NCI-H345 (cell line): ENCODE measurements at places on chromosomes 2 and 18.

- DNase-seq: no peak
These were observed 117.3 kb downstream of the THADA start for GRCh38 chr2:43478412-43479086.

GRCh38 chr18:46484971-46485370 lies 172.0 kb downstream of the LOXHD1 start:
- no peak for DNase-seq

DNA sequence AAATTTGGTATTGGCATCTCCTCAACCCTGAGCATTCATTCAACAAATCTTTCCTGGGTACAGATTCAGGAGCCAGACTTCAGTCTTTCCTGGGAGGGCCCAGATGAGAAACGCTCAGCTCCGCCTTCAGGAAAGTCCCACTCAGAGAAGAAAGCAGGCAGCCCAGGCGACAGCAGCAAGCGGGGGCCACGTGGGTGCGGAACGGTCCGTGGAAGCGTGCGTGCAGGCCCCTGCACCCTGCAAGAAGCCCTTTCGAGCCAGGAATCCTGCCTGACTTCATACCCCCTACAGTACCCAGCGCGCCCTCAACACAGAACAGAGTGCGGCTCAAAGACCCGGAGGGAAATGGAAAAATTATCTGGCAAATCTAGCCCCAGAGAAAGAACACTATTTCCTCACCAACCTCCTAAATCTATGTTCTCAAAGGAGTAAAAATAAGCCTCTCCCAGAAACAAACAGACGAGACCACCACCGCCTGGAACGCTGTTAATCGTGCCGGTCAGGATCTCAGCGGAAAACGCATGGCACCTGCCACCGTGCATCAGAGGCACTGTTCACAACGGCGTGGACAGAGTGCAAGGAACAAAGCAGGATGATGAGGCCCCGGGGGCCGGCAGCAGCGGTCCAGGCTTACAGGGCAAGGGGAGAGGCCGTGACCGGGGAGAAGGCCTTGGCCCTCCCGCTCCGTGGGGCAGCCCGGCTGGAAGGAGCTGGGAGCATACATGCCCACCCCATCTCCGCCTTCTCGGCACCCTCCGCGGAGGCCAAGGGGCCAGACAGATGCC lies 318.3 kb downstream of the EIPR1 start:
- DNase-seq: no peak

DNA sequence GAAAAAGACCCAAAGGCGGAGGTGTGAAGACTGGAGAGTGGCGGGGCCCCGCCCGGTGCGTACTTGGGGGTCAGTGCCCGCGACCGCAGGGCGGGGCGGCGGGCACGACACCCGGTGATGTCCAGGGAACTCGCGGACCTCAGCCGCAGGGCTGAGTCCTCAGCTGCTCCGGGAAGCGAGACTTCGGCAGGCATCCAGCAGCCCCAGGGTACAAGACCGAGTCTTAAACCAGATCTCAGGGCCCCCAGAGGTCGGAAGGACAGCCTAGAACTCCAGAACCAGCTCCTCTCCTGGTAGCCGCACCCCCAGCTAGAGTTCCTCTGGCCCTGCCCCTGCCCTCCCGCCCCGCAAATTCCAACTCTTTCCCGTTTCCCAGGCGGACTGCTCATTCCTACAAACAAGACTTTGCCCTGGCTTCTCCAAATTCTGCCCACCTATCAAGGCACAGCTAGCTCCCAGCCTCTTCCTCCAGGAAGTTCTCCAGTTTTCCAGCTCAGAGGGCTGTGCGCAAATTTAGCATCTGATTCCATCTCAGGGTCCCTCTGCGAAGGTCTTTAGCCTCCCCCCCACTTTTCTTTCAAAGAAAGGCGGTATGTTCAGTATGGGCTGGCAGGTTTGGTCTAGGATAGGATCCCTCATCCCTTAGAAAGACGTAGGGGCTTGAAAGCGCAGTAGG lies 26.0 kb upstream of the NOTO start:
- DNase-seq: no peak

DNA sequence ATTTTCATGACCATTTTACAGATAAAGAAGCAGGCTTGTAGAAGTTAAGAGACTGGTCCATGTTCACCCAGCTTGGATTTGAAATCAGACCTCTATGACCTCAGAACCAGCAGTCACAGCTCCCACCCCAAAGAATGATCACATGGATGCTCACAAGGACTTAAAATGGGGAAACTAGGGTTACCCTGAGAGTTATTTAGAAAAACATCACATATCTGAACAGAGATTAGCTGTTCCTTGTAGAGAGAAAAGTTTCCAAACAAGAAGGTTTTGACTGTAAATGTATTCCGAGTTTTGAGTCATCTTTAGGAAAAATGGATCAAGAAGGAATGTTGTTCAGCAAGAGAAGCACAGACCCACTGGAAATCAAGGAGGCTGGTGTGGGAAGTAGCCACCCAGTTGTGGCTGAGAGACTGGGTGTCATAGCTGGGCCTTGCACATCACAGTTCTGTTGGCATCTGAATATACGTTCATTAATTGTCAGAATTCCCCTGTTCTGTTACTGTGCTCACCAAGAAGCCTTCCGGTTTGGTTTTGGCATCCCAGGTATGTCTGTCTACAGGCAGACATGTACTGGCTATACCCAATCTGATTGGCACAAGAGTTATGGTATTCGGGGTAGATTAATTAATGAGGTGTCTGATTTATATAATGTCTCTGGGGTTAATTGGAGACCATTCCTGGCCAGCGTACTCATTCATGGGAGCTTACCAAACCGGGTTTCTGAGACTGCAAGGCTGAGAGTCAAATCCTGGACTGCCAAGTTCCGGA lies 371.8 kb upstream of the SLC14A2 start:
- no peak for DNase-seq

GRCh38 chr2:33267043-33267442 lies 209.4 kb upstream of the RASGRP3 start:
- DNase-seq: no peak

- DNase-seq: no peak
These were observed 57.1 kb downstream of the OXER1 start for GRCh38 chr2:42706836-42707235.

- no peak for DNase-seq
These were observed 758.4 kb upstream of the GCFC2 start for GRCh38 chr2:76469066-76469465.

DNA sequence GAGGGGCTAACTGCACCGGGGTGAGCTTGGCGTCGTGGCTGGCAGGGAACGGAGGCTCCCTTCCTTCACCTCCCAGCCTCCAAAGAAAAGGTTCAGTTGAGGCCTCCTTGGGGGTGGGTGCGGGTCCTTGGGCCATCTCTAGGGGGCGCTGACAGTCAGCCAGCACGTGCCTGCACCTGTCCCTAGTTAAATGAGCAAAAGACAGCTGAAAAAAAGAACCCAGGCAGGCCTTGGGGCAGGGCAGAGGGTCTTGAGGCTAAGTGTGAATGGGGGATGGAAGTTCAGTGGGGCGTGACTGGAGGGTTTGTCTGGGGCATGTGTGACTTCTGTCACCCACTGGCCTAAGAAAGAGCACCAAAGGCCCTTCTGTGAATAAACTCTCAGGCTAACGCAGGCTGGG lies 56.4 kb downstream of the ZFP36L2 start:
- no peak for DNase-seq

GRCh38 chr18:62479574-62479973 lies 43.3 kb upstream of the ZCCHC2 start:
- DNase-seq: no peak

GRCh38 chr2:16336491-16336890 lies 329.1 kb downstream of the CYRIA start:
- no peak for DNase-seq

GRCh38 chr18:59712311-59712710 lies 15.1 kb upstream of the CCBE1 start:
- no peak for DNase-seq

DNA sequence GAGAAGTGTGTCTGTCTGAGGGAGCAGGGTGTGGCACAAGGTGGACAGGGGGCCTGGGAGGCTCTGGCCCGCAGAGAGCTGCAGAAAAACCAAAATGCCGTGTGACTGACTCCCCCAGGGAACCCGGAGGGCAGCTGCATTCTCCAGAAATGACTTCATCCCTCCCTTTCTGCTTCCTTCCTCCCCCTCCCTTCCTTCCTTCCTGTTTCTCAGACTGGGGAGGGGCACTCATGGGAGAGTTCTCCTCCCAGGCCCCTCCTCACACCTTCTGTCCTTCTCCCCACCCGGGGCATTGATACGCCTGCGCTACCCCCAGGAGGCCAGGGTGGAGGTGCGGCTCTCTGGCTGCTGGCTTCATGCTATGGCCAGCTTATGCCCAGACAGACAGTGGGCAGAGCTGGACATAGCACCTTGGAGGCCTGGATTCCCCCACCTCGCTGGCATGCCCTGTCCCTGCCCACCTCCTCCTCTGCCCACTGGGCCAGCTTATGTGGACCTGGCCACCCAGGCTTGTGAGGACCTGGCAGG lies 8.2 kb upstream of the GPR17 start:
- no peak for DNase-seq

GRCh38 chr18:58858591-58859468 lies 5.8 kb upstream of the ZNF532 start:
- DNase-seq: no peak

GRCh38 chr2:57549642-57550102 lies 496.9 kb upstream of the VRK2 start:
- DNase-seq: no peak

DNA sequence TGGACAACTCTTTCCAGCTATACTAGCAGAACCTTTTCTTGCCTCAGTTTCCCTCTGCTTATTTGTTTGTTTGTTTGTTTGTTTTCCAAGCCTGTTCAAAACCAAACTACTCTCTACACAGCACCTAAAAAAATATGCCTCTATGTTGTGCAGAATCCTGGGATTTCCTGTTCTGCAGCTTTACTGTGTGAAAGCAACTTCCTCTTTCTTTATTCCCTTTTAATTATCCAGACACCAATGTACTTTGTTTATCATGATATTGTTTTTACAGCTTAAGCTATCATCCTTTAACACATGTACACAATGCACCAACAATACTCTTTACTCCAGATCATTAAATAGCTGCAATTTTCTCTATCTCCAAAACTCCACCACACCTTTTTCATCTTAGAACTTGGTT lies 259.5 kb downstream of the EPHA4 start:
- no peak for DNase-seq
